ENCODE measurements at places on chromosomes 3 and 15.

DNA sequence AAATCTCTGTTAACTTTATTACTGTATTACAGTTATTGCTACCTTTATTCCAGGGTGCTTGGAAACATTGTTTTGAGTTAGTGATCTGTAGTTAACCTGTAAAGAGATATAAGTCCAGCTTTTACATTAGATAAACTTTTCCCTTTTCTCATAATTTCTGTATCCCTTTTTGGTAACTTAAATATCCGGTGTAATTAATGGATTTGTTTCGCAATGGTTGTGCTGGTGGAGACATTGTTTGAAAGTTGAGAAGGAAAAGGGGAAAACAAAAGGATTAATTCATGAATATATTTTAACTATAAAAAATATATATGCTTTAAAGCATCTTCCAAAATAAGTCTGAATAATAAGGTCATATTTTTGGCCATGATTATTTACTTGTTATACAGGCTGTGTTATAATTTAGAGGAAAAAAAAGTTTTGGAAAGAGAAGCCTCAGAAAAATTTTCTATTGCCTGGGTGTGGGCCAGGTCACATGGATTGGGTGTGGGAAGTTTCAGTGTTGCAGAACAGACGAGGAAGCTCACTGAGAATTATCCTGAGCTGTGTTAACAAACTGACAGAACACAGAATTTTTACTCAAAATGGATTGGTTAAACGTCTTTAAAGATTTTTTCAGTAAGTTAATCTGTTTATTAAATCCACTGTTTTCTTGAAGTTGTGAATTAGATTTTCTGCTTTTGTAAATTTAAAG lies 27.7 kb upstream of the IL20RB start:
- peak; percentile 20 for DNase-seq

DNA sequence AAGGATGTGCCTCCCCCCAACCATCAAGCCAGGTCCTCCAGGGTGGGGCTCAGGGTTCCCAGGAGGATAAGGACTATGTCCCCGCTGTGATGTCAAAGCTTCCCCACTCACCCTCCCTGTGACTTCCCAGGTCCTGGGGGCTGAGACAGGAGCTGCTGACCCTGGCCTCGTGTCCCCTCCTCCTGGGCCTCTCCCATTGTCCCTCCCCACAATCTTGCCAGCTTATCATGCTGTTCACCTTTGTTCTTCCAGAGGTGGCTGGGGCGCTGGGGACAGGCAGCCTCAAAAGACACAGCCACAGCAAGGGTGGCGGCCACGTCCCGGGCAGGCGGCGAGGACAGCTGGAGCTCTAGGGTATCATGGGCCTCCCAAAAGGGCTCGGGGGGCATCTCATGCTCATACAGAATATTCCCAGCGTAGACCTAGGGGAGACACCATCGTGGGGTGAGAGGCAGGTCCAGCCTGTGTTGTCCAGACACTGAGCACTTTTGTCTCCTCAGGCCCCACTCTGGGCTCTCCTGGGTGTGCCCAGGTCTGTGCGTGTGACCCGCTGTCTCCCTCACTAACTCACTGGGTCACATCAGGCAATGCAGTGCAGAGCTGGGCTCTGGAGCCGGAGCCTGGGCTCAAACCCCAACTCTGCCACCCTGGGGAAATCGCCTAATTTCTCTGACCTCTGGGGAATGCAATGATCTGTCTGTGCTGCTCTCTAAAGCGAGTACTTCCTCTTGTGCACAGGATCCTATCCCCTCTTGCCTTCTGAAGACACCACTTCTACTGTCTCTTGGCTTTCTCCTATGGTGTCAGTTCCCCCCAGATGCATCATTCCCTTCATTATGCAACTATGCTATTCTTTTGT lies 30.0 kb downstream of the SNX33 start:
- no peak for DNase-seq

- DNase-seq = no peak
Observed at GRCh38 chr15:68183616-68184315, 21.4 kb downstream of the CALML4 start.

GRCh38 chr3:46660003-46660402 lies 33.5 kb downstream of the ALS2CL start:
- no peak for DNase-seq

GRCh38 chr3:52030714-52031310 lies 25.6 kb downstream of the DUSP7 start:
- DNase-seq = no peak

DNA sequence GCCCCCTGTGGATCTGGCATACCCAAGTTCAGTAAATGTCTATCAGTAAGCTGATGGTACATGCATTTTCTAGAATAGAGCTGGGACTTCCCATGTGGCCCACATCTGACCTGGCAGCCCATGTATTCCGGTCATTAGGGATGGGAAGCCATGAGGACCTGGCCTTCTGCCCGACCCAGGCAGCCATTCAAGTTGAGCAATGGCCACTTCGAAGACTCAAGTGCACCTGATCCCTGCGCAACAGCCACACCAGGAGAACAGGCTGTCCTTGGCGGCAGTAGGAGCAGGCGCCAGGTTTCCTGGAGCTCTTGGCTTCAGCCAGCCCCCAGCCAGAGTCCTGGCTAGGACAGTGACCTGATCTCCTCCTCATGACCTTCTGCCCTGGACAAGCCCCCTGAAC lies 14.6 kb downstream of the HEMK1 start:
- no peak for DNase-seq

DNA sequence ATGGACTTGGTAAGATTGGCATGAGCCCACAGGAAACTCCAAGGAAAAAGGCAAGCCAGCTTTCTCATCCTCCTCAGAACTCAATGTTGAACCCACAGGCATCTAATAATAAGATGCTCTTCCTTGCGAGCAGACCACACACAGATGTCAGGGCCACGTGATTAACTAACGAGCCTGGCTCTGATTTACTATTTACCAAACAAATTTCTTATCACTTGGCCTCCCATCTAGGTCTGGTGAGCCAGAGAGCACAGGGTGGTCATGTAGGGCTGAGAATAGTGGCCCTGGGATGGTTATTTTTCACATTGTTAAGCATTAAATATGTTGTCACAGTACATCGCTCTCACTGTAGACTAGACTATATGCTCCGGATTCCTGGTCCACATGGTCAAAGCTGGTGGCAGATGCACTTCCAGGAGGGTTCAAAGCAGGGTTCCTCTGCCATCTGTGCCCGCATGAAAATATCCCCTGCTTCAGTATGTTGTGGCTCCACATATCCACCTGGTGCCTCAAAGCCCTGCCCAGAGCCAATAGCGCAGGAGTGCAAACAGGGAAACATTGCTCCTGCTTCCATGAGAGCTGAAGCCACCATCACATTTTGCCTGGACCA lies 472.5 kb upstream of the WNT5A start:
- no peak for DNase-seq

DNA sequence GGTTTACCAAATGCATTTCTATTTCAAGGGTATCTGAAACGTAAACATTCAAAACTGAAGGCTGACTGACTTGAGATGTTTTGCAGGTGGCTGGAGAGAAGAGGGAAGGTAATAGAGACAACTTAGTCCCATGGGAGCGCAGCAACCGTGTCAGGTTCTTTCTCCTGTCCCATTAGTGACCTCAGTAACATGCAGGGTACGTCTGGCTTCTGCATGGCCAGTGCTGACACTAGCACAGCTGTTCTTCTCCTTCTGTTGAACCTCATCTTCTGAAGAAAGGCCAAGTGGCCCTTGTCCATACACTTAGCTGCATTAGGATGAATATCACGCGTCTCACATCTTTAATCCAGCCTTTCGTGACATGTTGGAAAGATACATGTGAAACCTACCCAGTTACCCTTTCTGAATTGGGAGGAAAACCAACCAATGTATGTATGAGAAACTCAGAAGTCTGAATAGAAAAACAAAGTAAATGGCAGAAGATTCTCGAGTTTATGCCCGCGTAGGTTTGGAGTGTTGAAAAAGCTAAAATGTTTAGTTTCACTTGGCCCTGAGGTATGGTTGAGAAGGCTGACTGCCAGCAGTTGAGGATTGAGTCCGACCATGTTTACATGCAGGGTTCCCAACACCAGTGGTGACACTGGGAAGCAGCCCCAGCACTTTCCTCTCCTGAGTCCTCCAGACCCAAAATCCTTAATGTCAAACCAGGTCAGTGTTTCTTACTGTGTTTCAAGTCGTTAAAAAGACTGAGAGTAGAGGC lies 10.3 kb downstream of the NCBP2 start:
- DNase-seq = no peak

DNA sequence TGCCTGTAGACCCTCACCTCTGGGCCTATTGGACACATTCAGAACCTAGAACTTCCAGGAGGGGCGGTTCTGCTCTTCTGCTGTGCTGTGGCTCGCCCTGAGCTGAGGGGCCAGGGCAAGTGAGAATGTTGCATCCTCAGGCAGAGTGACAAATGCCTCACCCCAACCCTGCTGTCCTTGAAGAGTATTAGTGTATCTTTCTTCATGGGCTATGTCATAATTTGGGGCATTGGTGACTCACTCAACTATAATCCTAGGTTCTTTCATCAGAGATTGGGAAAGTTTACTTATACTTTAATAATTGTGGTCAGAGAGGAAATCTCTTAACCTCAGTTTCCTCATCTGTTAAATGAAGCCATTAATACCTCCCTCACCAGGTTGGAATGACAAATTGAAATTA lies 143.8 kb downstream of the SV2B start:
- DNase-seq = no peak

GRCh38 chr15:92112711-92113110 lies 259.2 kb downstream of the SLCO3A1 start:
- DNase-seq = no peak

DNA sequence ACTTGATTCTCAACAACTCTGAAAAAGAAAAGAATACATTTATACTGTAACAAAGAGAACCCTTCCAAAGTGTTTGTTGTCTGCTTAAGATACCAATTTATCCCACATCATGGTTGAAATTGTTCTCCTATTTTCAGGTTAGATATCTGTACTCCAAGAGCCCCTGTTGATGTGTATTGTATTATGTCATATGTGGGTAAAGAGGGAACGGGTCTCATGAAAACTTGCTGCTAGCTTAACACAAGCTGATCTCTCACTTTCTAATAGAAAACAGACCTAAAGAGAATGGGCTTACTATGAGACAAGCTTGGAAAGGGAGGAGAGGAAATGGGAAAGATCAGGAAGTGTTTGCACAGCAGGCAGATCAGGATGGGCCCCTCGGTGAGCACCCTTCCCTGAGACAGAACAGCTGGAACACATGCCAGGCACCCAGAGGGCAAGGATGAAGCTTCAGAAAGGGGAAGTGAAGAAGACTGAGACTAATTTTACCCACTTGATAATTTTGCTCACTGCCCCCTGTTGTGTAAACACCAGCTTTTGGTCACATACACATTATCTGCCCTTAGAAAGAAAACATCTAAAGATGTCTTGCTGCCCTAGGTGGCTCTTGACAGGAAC lies 747.9 kb upstream of the CCDC54 start:
- no peak for DNase-seq

GRCh38 chr15:36879568-36880222 lies 220.7 kb downstream of the MEIS2 start:
- no peak for DNase-seq

DNA sequence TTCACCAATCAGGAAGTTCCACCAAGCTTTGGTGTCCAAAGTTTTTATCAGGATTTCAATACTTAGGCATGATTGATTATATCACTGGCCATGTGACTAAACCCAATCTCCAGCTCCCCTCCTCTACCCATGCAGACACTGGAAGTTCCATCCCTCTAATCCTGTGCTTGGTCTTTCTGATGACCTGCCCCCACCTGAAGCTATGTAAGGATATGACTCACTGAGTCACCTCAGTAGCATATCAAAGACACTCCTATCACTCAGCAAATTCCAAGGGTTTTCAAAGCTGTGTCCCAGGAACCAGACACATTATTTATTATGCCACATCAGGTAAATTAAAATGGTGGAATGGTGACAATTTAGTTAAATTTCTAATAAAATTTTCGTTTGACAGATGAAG lies 158.9 kb downstream of the TAFA4 start:
- no peak for DNase-seq

GRCh38 chr3:37907906-37908305 lies 46.2 kb downstream of the CTDSPL start:
- no peak for DNase-seq

DNA sequence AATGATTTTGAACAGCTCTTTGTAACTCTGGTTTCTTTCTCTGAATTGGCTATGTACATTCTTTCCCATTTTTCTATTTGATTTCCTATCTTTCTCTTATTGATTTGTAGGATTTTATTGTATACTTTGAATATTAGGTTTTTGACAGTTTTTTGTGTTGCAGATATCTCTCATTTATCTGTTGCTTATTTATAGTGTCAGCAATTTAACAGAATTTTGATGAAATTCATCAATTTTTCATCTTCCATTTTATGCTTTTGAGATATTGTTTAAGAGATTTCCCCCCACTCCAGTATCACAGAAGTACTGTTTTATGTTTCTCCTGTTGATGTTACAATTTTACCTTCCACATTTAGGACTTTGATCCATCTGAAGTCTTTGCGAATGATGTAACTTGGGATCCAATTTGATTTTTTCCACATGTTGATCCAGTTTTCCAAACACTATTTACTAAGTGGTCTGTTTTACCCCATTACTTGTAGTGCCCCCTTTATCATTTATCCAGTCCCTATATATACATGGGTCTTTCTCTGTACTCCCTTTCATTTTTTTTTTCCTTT lies 46.1 kb downstream of the XYLB start:
- no peak for DNase-seq

DNA sequence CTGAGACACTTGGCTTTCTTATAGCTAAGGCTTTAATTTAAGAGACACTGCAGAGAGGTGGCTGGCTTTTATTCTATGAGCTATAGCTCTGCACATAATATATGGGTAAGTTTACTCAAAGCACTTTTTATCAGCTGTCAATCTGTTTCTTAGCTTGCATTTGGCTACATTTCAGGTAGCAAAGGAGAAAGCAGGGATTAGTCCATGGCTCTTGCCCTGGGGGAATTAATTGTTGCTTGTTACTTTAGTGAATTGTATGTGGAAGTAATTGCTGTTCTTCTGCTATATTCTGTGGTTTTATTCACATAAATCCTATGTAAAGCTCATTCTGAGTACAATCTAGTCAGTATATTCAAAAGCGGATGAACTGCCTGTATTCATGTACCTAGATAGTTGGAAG lies 14.4 kb upstream of the CCDC39 start:
- peak; percentile 2 for DNase-seq

GRCh38 chr3:12590096-12590495 lies 33.2 kb downstream of the MKRN2 start:
- no peak for DNase-seq

- DNase-seq = no peak
Observed at GRCh38 chr15:98202256-98202655, 241.8 kb downstream of the ARRDC4 start.

- DNase-seq = peak; percentile 66
Observed at GRCh38 chr15:72751751-72752455, 31.7 kb downstream of the ADPGK start.

- DNase-seq = no peak
Observed at GRCh38 chr3:45440562-45440961, 52.2 kb downstream of the LARS2 start.

GRCh38 chr3:136197159-136197793 lies 1.1 kb upstream of the MSL2 start:
- DNase-seq = no peak

DNA sequence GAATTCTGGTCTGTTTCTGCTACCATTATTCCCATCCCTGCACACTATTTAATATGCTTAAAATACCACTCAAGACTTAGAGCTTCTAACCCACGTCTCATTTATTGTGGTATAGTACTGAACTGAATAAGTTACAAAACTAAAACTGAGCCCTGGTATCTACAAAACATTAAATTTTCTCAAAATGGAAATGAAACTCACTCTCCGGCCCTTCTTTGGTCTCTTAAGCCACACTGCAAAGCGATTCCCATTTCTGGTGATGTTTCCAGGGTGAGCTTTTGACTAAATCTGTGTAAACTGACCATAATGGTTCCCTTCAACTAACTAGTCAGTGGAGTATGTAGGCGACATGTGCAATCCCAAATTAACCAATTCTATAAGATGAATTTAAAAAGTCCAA lies 18.6 kb downstream of the KPNA4 start:
- DNase-seq = no peak

- peak; percentile 22 for DNase-seq
Observed at GRCh38 chr15:60469893-60470641, 8.9 kb downstream of the ICE2 start.
